ENCODE measurements at places on chromosomes 5 and 9. TPM values are rescaled to one million over a fixed set of nuclear protein-coding genes. Genes with fewer than 3 reads are reported as not detected.
A peak's percentile ranks its signal among the peaks of the same experiment; 100 is the strongest.

DNA sequence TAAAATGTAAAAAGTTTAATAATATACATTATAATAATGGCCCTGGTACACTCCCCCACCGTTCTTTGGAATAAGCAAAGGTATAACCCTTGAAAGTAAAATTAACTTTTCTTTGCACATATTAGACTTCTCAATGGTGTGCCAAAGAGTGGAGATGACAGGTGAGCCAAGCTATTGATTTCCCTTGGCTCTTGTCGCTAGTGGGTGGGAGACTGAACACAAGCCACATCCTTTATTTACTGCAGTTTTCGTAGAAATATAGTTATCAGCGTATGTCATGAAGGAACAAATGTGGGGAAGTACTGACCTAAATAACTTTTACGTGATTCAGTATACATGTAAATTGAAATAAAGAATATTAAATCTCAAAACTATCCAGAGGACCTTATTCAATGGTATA, 549.3 kb downstream of the RAB3C start:
- DNase-seq = no peak

DNA sequence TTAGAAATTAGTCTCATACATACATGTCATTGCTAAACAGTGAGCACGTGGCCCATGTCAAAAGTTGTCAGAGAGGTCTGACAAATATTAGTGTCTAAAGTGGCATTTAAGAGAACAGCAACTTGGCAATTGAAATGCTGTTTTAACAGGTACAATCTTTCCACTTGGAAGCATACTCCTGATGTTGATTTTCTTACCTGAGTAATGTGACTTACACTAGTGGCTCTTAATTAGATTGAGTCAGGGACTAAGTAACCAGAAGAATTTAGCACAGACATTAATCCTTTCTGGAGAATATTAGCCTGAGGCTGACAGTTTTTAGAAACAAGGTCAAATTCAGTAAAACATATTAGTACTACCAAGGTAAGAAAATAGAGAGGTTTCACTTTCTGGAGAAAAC, 357.0 kb upstream of the ZNF608 start:
- no peak for DNase-seq

- DNase-seq = no peak
These were observed 9.3 kb downstream of the ENTREP1 start for GRCh38 chr9:69334317-69334716.

- peak; percentile 72 for DNase-seq
These were observed 77.4 kb downstream of the NR2F1-AS1 start for GRCh38 chr5:93503598-93504067.

The CCDC192 gene
- total RNA-seq = not detected

The PRDM9 gene
- total RNA-seq = not detected
